ENCODE measurements at places on chromosomes 2 and 18.

- DNase-seq, result no peak
These were observed 4.1 kb downstream of the SERTAD2 start for GRCh38 chr2:64649626-64650025.

GRCh38 chr2:237497009-237497837 is 10.2 kb downstream of the MLPH start:
- no peak for DNase-seq

DNA sequence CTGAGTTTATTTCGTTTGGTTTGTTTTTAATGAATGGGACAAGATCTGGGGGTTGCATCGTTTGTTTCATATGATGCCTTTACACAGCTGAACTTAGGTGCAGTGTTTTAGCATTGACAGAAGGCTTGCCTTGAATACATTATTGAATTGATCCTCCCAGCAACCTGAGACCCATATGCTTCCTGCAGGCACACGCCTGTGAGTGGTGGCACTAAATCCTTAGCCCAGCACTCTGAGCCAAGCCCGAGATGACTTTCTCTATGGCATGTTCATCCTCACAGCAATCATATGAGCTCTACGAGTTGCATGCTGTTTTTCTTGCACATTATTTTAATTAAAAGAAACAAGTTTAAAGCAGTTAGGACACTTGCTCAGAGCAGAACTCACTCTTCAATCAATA is 47.8 kb upstream of the AGAP1 start:
- DNase-seq, result no peak

- DNase-seq, result no peak
These were observed 15.1 kb upstream of the BOD1L2 start for GRCh38 chr18:57131782-57132181.

GRCh38 chr2:118822572-118822971 is 24.9 kb downstream of the EN1 start:
- no peak for DNase-seq

All from coronary artery (tissue), 2 donors.